ENCODE measurements at places on chromosomes 7 and 10.

DNA sequence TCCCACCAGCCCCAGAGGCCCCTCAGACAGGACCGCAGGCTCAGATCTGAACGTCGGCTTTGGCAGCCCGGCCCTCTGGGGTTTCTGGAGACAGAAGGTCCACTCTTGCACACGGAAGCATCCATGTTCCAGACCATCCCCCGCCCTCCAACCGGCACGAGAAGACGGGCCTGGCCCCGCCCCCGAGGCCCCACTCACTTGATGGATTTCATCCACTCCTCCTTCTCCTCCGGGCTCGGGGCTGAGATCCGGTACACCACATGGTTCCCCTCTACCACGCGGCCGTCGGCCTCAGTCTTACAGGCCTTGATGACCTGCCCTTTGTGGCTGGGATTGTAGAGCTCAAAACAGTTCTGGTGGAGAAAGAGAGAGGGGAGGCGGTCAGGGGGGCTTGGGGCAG, 107.3 kb downstream of the CYTH3 start:
- no peak for DNase-seq

GRCh38 chr7:2488272-2488645, 12.1 kb upstream of the GRIFIN start:
- peak; percentile 62 for DNase-seq

GRCh38 chr7:149824301-149824741, 13.9 kb upstream of the ZNF862 start:
- DNase-seq: no peak

GRCh38 chr7:41624818-41625217, 78.1 kb downstream of the INHBA start:
- no peak for DNase-seq

DNA sequence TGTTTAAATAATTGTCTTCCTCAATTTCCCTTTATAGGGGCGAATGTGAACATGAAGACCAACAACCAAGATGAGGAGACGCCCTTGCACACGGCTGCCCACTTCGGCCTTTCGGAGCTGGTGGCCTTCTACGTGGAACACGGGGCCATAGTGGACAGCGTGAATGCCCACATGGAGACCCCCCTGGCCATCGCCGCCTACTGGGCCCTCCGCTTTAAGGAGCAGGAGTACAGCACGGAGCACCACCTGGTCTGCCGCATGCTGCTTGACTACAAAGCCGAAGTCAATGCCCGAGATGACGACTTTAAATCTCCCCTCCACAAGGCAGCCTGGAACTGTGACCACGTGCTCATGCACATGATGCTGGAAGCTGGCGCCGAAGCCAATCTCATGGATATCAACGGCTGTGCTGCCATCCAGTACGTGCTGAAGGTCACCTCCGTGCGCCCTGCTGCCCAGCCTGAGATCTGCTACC, 42.1 kb downstream of the ASB4 start:
- DNase-seq: no peak

DNA sequence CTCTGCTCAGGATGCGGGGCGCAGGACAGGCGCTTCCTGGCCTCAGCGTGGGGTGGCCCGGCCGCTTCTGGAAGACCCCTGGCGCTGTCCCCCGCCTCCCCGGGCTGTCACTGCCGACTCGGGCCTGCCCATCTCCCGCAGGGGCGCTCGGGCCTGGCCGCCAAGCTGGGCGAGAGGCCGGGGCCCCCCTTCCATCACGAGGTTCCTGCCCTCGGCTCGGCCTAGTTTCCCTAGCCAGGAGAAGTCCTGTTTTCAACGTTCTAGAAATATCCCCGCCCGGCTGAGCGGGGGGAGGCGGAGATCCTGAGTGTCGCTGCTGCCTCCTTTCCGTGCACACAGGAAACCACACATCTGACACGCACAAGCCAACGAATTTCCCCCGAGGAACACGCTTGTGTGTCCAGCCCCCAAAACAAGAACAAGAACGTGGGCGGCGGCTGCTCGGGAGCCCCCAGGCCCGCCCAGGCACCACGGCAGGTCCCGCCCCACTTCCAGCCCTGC, 33.7 kb downstream of the AP5Z1 start:
- peak; percentile 40 for DNase-seq

DNA sequence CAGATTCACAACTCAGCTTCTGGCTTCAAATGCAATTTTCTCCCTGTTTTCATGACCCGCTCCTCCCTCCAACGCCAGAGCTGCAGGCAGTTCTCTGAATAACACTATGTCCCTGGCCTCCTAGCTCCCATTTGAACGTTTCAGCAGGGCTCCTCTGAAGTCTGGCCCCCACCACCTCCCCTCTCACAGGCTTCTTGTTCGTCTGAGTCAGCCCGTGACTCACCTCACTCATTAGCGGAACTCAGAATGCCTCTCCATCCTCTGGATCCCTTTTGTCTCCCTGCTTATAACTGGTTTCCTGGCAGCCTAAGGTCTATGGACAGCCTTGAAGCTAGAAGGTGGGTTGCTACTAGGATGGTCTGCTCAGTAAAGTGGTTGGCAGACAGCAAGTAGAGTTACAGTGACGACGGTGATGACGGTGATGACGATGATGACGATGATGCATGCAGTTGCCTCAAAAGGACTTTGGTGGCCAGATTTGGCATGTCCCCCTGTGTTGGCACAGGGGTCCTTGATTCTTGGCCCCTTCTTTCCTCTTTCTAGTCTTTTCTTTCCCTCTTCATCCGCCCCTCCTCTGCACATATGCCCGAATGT, 83.3 kb upstream of the MKLN1 start:
- DNase-seq: no peak

GRCh38 chr10:20877554-20877953, 19.6 kb downstream of the NEBL start:
- no peak for DNase-seq

GRCh38 chr7:80770061-80770460, 131.6 kb downstream of the CD36 start:
- DNase-seq: no peak

DNA sequence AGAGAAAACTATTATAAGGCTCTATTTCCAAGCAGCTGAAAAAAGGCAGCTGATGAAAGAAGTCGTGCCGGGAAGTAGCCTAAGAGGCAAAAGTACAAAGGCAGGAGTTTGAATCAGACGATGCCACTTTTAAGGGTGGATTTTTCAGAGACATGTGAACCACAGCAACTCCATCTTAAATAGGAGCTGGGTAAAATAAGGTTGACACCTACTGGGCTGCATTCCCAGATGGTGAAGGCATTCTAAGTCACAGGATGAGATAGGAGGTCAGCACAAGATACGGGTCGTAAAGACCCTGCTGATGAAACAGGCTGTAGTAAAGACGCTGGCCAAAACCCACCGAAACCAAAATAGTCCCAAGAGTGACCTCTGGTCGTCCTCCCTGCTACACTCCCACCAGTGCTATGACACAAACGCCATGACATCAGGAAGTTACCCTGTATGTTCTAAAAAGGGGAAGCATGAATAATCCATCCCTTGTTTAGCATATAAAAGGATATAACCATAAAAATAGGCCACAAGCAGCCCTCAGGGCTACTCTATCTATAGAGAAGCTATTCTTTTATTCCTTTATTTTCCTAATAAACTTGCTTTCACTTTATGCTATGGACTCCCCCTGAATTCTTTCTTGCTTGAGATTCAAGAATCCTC, 45.5 kb upstream of the PRSS1 start:
- DNase-seq: no peak

DNA sequence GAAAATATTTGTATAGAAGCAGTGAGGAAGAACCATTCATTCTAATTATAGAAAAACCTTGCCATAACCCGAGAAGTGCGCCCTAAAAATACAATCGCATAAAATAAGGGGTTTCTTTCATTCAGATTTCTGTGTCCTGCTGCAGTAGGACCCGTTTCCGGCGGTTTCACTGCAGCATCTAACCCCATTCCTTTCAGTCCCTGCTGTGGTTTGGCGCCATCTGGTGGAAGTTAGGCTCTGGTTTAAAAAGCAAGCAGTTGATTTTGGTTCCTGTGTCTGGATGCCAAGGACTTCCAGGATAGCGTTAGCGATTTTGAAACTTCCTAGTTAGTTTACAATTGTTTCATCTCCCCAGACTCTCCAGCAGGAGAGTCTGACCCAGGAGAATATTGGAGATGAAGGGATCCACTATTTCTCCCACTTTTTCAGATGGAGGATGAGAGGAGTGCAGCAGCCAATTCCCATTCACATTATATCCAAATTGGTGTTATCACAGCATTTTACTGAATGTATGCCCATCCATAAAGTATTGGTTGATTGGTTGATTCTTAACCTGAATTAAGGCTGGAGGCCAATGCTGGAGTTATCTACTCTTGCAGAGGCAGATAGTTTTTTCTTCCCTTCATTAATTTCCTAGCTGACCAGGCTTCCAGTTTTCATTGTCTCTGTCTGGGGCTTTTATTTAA, 128.8 kb upstream of the CACNA2D1 start:
- DNase-seq: peak; percentile 88

- no peak for DNase-seq
These were observed 504.1 kb downstream of the SDK1 start for GRCh38 chr7:3805151-3805550.

DNA sequence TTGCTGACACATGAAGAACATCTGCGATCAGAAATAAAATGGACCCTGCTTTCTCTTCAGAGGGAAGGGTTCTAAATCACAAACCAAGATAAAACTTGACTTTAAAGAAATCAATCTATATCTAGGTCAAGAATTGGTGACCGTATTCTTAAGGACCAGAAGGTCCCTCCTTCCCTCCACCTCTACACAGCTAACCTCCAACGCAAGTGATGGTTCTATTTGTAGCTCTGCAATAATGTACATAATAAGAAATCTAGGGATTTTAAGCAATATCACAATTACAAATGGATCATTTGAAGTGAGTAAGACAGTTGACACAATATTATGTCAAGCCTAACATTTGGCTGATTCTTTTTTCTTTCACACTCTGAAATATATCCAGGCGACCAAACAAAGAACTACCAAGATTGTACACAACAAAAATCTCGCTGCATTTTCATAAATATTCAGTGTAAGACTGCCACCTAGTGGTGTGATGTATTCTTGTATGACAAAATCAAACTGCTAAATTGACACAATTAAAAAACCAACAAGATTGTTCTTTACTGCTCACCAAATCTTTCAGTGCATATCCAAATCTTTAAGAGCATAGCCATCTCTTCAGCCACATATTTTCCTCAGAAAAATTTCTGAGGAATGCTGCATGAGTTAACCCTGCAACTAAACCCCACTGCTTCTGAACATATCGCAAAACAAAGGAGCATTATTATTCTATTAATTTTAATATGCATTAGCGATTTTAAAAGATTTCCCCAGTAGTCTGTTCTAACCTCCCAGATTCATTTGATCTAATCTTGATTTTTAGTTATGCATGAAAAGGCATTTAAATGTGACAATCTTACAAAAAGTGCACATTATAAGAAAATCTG, 44.5 kb downstream of the ICA1 start:
- DNase-seq: no peak

DNA sequence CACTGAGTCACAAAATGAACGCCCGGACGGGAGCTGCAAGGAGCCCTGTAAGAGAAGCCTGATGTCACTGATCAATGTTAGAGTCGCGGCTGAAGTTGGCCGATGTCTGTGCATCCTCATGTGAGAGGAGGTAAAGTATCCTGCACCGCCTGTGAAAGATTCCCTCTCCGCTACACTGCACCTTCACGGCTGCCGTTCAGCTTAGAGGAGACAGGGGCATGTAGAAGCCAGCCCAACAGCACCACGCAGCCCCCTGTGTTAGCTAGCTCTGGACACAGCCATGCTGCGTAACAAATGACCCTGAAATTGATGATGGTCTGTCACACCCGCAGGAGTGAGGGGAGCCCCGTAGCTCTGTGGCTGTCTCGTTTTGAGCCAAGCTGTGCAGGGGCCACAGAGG, 81.5 kb upstream of the DIP2C start:
- DNase-seq: no peak

GRCh38 chr10:13118784-13119410, 18.9 kb downstream of the OPTN start:
- DNase-seq: no peak

GRCh38 chr7:154679379-154680053, 323.4 kb downstream of the PAXIP1 start:
- no peak for DNase-seq

All from femur (tissue), 1 donor.